Stimulated activated CD8-positive, alpha-beta memory T cell treated with anti-CD3 and anti-CD28 coated beads, Interleukin-15, amount 100 ng/mL, for 48 hours (primary cell): ENCODE measurements at places on chromosomes 11 and 22.

GRCh38 chr11:73249304-73249703 lies 22.8 kb upstream of the P2RY6 start:
- no peak for DNase-seq

- DNase-seq = no peak
Observed at GRCh38 chr11:33040862-33041453, 1.6 kb downstream of the TCP11L1 start.

- DNase-seq = no peak
Observed at GRCh38 chr22:44407987-44408828, 89.8 kb downstream of the RTL6 start.

DNA sequence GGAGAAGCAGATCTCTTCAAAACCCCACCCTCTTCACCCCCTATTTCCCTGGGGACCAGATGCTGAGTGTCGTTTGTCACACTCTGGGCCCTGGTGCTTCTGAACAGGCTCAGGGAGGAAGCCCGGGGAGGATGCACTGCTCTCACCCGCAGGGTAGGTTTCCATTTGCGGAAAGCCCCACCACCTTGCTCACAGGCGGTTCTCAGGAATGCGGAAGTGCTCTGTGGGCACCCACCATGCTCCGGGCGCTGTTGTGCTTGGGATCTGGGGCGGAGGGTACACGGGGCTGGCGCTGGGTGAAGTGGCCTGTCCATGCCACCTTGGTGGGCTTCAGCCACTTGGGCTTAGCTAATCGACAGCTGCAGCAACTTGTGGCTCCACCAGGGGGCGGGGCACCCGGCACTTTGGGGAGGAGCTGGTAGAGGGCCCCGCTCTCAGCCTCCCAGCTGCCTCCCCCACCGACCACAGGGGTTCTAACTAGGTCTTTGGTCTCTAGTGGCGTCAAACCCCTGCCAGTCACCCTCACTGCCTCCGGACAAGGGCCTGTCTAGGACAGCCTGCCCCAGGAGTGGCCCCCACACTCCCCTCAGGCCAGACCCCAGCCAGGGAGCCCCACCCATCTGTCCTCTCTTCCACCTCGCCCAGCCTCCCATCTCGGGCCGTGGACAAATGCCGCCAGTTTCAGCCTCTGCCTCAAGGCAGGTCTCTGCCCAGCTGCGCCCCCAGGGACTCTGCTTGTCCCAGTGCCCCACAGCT lies 7.4 kb downstream of the NDUFV1 start:
- DNase-seq = peak; percentile 77

- DNase-seq = no peak
Observed at GRCh38 chr11:19474954-19475721, 234.4 kb upstream of the E2F8 start.

DNA sequence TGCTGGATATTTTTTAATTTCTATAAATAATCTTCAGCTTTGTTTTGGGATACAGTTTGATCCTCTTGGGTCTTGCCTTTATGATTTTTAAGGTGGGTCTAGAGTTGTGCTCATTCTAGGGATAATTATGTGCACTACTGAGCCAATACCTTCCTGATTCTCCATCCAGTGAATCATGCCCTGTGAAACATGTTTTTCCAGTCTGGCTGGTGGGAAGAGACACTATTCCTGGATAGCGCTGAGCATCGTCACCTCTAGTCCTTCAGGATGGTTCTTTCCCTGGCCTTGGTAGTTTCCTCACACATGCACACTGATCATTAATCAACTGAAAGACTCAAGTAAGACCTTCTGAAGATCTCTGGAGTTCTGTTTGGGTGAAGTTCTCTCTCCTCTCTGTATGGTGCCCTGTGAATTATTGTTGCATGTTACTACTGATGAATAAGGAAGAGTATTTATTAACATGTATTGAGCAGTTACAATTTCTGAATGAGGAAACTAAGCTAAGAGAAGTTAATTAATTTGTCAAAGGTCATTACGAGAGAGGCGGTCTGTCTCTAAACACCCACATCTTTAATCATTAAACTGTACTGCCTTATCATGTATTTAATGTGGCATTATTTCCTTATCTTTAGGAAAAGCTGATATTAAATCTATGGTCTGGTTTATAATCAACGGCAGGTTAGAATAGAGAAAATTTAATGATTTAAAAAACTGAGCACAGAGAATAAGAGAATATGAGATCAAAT lies 39.1 kb upstream of the LIPT2 start:
- no peak for DNase-seq
